ENCODE measurements at places on chromosomes 1 and 21. TPM values are rescaled to one million over a fixed set of nuclear protein-coding genes. Genes with fewer than 3 reads are reported as not detected.

DNA sequence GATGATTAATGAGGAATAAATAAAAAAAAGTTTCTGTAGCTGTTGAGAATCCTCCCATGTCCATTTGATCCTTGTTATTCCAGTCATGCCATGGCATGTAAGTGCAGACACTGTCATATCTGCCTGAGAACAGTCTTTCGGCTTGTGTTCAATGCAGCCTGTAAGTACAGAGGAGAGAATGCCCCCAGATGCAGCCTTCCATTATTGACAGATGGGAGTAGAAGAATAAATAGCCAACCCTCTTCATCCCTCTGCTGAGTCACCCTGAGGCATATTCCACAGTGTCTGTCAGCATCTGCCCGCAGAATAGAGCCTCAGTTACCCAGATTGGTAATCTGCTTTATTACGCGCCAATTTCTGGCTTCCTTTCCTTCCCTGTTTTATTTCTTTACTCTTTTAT lies 139.4 kb downstream of the LRRC7 start:
- DNase-seq: no peak

- DNase-seq: no peak
These were observed 14.9 kb upstream of the LRRC3 start for GRCh38 chr21:44440241-44441040.

Gene PCSK9
- not detected for total RNA-seq

Gene NR5A2
- total RNA-seq: 0.89 TPM

- DNase-seq: no peak
These were observed 420.0 kb downstream of the ADGRL2 start for GRCh38 chr1:82220754-82221153.

Gene TBX19
- total RNA-seq: 0.48 TPM

Gene ITSN1
- 25.5 TPM for total RNA-seq

DNA sequence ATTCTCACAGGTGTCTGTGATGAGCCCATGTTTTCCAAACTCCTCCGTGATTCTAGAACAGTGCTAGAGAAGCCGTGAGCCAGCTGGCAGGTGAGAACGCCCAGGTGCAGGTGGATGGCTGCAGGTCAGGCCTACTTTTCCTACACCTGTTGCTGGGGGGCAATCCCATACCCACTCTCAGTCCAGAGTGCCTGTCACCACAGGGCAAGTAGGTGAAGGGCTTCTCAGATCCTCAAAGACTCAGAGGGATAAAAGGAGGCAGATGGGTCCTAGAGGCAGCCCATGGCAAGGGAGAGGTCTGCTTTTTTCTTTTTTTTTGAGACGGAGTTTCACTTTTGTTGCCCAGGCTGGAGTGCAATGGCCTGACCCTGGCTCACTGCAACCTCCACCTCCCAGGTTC lies 50.7 kb upstream of the H6PD start:
- no peak for DNase-seq

DNA sequence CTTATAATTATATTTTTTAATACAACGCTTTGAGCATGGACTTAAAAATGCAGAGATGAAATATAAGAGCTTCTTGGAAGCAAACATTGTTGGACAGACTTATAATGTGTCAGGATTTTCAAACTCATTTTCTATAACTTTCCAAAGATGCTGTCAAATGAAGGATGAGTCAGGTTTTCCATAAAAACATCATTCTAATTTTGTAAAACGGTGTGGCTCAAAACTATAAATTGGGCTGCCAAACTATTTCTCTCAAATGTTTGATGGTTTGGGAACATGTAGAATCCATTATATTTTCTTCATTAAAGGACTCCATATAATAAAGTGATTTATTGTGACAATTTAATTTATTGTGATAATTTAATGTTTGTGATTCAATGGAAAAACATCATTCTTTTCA lies 511.2 kb downstream of the USP25 start:
- no peak for DNase-seq
